ENCODE measurements at places on chromosomes 7 and 10.

DNA sequence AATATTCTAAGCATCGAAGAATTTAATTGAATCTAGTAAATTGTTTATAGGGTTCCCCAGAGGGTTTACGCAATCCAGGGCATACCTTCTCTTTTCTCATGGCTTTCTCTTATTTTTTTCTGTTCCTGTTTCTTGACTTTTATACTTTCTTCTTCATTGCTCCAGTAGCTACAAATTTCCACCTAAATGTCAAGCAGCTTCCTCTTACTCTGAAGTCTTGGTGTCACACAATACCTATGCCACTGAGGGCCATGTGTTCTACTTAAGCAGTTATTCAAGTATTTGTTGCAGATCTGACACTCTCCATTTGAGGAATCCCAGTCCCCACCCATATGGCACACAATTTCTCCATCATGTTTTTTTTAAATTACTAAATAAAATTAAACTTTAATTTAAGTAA is 343.1 kb upstream of the MBL2 start:
- no peak for DNase-seq

DNA sequence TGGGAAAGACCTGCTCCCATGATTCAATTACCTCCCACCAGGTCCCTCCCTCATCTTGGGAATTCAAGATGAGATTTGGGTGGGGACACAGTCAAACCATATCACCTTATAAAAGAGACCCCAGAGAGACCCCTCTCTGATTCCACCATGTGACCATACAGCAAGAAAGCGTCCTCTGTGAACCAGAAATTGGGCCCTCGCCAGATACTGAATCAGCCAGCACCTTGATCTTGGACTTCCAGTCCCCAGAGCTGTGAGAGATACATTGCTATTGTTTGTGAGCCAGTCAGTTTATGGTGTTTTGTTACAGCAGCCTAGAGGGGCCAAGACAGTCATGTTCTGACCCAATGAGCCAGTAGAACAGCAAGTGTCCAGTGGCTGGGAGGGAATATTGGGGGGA is 232.6 kb downstream of the PAXIP1 start:
- DNase-seq = no peak

- DNase-seq = no peak
These were observed 254.7 kb downstream of the KLF6 start for GRCh38 chr10:3530346-3530745.

DNA sequence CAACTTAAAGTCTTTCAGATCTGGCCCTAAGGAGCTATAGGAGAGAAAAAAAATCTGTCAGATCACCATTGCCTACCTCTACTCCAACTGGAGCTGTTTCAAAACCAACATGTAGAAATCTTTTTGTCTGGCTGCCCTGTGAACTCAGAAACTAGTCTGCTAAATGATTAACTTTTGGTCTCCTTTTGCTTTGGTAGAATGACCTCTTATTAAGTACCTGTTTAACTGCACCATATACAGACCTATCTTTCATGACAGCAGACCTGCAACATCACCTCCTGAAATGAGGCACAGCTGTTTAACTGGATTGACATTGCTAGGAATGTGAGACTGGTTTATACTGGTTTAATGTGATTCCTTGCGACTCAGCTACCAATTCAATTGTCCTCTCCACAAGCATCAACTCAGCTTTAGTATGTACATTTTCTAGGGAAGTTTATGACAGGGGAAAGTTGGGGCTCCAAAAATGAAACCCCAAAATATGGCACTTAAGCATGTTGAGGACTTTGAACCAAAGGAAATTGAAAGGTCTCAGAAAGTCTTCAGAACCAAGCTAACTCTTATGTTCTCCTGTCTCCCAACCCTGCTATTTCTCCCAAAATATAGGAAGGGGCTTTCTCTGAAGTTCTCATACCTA is 1.8 kb downstream of the CYP3A43 start:
- peak; percentile 5 for DNase-seq

GRCh38 chr10:131946880-131947279 is 34.8 kb downstream of the BNIP3 start:
- no peak for DNase-seq

DNA sequence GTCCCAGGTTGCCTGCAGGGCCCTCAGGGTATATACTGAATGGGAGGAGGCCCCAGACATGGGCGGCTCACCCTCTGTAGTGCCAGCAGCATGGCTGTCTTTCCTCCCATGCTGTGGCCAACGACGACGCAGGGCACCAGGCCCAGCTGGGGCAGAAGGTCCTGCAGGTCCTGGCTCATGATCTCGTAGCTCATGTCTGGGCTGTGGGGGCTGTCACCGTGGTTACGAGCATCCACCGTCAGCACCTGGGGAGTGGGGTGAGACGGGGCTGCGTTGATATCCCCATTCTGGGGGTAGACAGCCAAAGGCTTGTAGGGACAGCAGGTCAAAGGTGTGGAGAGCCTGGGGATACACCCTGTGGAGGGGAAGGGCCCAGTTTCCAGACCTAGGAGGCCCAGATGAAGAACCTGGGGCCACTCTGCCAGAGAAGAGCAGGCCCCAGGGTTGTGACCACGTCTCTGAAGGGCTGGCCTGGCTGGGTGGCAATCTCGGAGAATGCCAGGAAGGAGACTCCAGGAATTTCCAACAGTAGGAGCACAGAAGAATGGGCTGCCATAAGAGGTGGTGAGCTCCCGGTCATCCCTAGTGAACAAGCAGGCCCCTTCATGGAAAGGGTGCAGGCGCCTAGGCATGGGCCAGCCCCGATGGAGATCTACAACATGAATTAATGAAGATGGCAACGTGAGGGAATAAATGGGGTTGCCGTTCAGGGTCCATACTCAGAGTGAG is 947 bp downstream of the ABHD11 start:
- no peak for DNase-seq

DNA sequence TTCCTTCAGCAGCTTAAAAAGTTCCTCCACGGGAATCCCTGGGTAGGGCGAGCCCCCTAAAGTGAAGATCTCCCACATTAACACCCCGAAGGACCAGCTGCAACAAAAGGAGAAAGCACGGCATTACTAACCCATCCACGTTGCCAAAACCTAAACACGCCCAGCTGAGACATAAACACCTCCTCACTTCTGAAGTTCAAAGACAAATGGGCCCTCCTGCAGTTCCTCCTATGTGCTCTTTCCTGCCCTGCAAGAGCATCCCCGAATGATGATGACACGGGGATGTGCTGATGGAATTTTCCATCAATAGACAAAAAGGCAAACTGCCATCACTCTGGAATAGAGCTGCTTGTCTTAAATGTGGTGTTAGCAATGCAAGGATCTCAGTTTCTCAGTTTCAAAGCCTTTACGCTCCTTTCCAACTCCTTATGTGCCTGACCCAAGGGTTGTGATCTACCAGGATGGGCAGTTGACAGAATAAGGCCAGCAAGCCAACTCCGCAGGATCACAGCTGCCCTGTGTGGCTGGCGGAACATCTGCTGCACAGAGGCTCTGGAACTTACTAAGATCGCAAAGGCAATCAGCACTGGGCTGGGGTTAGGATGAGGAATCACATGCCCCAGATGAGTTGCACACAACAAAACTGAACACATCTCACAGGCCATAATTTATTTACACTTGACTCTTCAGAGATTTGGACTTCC is 112.7 kb downstream of the FGFR2 start:
- DNase-seq = no peak

- no peak for DNase-seq
These were observed 1.1 kb upstream of the HOXA1 start for GRCh38 chr7:27096768-27097514.

DNA sequence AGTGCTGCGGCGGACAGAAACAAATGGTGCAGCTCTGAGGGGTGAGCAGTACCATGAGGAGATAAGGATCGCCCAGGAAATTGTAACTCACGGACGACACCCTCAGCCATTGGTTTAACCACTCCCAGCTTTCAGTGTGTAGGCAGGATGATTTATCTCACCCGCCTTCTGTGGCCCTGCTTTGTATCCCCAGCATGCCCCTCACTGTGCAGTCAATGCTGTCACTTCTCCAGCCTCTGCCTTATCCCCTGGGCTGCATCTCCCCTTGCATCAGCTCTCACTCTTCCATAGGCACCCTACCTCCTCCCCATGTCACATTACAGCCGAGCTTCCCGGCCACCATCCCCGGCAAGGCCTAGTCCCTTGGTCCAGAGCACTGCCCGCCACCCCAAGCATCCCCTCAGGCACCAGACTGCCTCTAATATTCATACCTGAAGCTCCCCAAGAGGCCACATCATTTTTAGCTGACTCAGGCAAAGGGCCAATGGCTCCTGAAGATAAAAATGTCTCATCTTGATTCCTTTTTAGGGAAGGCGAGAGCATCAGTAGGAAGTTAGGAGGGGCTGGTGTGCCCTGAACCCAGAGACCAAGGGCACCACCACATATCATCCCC is 77.1 kb downstream of the CARD11 start:
- DNase-seq = no peak

- no peak for DNase-seq
These were observed 1.5 kb upstream of the RALA start for GRCh38 chr7:39621784-39622411.

DNA sequence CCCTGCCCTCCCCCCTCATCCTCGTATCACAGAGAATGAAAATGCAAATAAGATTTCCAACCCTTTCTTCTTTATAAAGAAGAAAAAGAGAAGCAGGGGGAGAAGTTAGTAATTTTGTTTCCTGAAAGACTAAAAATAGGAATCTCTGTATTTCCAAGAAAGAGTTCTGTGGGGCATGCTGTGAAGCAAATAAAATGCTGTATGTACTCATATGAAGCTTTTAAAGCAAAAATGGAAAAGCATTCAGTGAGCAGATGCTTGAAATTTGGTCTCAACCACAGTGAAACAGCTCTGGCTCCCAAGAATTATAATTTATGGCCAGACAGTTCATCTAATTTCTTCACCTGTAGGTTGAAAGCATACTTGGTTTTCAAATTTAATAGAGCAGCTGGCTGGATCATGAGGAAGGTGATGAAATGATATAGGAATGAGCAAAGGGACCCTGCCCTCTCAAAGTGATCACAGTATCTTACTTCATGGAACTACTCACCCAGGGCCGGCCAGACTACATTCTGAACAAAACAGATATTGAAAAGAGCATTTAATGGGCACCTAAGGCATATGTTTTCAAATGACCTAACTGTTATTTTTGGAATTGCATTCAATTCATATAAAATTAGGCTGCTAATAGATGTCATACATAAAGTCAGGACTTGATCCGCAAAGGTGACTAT is 31.4 kb downstream of the SVIL start:
- no peak for DNase-seq

DNA sequence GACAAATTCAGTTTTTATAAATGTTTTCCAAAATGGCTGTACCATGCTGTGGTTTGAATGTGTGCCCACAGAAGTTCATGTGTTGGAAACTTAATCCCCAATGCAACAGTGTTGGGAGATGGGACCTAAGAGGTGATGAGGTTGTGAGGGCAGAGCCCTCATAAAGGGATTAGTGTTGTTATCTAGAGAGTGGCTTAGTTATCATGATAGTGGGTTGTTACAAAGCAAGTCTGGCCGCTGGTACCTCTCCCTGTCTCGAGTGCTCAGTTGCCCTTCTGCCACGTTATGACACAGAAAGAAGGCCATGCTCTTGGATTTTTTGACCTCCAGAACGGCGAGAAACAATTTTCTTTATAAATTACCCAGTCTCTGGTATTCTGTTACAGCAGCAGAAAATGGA is 119.0 kb downstream of the BTAF1 start:
- no peak for DNase-seq

DNA sequence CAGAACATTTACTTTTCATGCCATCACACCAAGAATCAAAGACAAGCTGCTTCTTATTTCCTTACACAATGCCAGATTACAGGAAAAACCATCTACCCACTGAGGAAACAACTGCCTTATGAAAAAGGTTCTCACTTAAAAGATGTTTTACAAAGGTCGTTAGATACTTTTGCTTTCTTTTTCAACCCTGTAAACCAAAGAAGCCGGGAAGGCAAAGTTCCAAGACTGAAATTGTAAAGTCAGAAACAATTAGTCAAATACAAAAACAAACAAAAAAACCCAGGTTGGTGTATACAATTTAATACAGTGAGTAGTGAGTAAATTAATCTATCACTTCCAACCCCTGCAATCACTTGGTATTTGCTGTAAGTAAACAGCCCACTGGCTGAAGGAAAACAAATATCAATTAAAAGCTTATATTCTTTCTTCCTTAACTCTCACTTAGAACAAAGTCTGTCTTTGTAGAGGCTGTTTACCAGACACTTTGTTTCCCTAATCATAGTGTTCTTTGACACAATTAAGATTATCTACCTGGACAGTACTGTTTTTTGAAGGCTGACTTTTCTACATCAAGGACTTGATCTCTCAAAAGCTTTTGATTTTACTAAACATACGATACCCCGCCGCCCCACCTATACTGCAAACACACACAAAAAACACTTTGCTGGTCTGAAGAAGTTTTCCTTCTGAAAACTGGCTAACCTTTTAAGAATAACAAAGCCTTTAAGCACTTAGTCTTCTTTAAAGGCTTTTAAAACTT is 18.1 kb downstream of the ERLIN1 start:
- no peak for DNase-seq

DNA sequence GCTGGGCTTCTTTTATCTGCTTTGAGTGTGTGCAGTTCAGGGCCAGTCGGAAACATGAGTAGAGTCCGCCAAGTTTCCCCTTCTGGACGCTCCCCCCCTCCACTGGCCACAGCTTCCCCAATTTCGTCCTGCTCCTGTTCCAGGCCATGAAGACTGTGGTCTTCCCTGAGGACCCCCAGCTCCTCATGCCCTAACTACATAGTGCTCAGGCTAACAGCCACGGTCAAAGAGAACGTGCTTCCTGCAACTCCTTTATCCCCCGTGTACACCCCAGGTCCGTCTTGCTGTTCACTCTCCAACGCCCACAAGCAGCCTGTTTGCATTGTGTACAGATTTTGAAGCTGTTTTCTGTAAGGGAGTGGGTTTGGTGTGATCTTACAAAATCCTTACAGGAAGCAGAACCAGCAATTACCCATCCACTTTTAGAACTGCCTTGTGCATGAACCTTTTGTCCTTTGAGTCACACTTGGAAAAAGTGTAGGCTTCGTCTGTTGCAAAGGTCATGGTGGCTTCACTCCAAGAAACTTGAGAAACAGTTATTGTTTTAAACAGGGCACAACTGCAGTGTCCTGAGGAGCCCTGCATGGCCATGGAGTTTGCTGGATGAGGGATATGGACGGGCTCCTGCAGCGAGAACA is 77.0 kb upstream of the FAM20C start:
- DNase-seq = no peak

GRCh38 chr10:22554461-22555182 is 159.8 kb downstream of the PIP4K2A start:
- DNase-seq = peak; percentile 74

DNA sequence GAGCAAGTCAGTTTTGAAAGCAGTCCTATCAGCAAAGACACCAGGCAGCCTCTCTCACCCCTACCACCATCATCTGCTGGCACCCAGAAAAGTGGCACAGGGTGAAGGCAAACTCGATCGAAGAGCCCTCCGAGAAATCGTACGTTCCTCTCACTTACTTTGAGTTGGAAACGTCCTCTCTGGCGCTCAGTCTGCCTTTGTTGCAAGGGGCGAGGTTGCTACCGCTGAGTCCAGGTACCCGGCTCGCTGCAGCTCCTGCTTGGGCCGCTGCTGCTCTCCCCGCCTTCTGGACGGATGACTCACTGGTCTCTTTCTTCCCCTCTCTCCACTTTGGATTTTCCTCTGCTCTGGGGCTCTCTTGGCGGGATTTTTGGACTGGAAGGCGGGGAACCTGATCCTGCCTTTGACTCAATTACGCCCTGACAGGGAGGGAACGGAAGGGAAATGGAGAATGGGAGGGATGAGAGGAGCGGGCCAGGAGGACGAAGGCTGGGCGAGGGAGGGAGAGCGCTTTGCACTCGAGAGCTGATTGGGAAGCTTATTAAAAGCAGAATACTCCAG is at the start of gene PTN:
PTN (minus strand) TSS at position 453 of the 561 bp plus-strand sequence. CDS start 88,760 bp downstream, outside the sequence.
- peak; percentile 55 for DNase-seq

All from left renal pelvis (tissue), 4 donors.